ENCODE measurements at places on chromosomes 2 and 18. TPM values are rescaled to one million over a fixed set of nuclear protein-coding genes. Genes with fewer than 3 reads are reported as not detected.

Gene CBLN2
- not detected for total RNA-seq

Gene KLHL29
- 1.3 TPM for total RNA-seq

Gene ECEL1
- total RNA-seq, result not detected

Gene C2orf15
- total RNA-seq, result under 0.01 TPM

Gene NT5DC4
- not detected for total RNA-seq

Gene MAPK4
- not detected for total RNA-seq

Gene PMAIP1
- total RNA-seq, result 22.8 TPM

Gene PSTPIP2
- total RNA-seq, result 3.6 TPM

Gene LYPD1
- total RNA-seq, result 3.1 TPM

Gene KYNU
- 1.1 TPM for total RNA-seq

Gene TSPYL6
- total RNA-seq, result not detected

Gene COMMD1
- total RNA-seq, result 29.5 TPM

Gene ICA1L
- 1.9 TPM for total RNA-seq

Gene KIAA2012
- not detected for total RNA-seq

Gene ERBB4
- under 0.01 TPM for total RNA-seq

Gene FHOD3
- total RNA-seq, result 0.06 TPM

Gene GRHL1
- 0.16 TPM for total RNA-seq

Gene GCA
- 12.0 TPM for total RNA-seq

Gene DSG1
- not detected for total RNA-seq

Gene OTX1
- not detected for total RNA-seq
